ENCODE measurements at places on chromosomes 6 and 20.

GRCh38 chr6:44061375-44062104, 65.7 kb downstream of the MRPL14 start:
- no peak for DNase-seq

GRCh38 chr6:136719280-136720044, 72.8 kb downstream of the MAP3K5 start:
- DNase-seq = no peak

GRCh38 chr20:62347445-62347844, 19.7 kb downstream of the LAMA5 start:
- no peak for DNase-seq

GRCh38 chr6:163717106-163717764, 302.7 kb downstream of the QKI start:
- no peak for DNase-seq

DNA sequence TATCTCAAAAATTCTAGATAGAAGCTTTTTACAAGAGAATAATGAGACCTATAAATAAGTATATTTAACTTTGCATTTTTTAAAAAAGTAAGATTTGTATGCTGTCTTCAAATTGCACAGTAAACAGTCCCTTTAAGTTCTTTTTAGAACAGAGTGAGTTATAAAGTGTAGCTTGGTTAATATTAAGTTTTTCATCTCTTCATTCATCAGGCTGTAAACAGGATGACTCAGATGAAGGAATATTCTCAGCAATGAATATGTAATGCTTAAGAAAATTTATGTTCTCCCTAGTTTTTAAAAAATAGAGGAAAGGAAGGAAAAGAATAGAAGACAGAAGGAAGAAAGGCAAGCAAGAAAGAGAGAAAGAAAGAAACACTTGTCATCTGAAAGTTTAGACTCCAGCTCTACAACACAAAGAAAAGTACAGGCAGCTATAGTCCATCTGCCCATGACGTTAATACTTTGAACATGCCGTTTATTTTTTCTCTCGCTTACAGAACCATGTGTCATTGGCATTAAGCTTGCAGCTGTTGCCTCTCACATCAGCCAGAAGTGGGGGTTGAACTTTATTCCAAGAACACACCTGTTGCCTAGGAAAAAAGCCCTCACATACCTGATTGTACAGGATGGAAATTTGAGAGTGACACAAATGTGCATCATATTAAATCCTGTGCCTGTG, 36.1 kb downstream of the CAP2 start:
- no peak for DNase-seq

DNA sequence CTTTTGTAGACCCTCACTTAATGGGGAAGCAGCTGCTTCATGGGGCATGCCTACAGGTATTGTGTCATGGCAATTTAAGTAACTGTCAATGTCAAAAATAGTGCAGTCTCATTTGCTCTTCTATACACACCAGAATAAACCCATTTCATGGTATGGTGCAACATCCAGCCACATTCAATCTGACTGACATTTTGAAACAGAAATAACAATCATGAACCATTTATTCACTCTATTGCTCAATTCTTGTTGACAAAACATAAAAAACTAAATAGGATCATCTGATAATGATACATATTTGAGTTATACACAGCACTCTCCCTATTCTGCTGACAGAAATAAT, 122.9 kb downstream of the MAP7 start:
- no peak for DNase-seq

GRCh38 chr6:159008656-159009288, 8.8 kb upstream of the RSPH3 start:
- no peak for DNase-seq

- DNase-seq = no peak
Measured at GRCh38 chr6:132712366-132712765, 1.5 kb downstream of the VNN1 start.

DNA sequence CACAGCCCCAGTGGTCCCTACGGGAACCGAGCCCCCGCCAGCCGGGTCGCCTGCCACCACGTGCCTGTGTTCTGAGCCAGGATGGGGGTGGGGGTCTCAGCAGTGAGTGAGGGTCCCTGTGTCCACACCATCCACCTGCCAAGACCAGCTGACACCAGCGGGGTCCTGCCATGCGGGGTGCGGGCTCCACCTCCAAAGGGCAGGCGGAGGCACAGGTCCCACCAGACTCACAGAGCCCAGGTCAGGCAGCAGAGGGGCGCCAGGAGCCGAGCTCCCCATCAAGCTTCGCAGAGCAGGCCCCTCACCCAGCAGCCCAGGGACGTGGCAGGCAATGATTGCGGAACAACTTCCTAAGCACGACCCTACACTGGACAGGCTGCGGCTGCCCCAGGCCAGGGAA, 50.5 kb downstream of the KCNQ2 start:
- no peak for DNase-seq

Data from stimulated activated CD4-positive, alpha-beta T cell treated with anti-CD3 and anti-CD28 coated beads, TNF-alpha, amount 100 ng/mL, for 1 hour (primary cell).